ENCODE measurements at places on chromosomes 13 and 19. TPM values are rescaled to one million over a fixed set of nuclear protein-coding genes. Genes with fewer than 3 reads are reported as not detected.

Gene HCST
- 3.7 TPM for total RNA-seq

Gene SLITRK1
- not detected for total RNA-seq

Gene DACT3
- 119 TPM for total RNA-seq

DNA sequence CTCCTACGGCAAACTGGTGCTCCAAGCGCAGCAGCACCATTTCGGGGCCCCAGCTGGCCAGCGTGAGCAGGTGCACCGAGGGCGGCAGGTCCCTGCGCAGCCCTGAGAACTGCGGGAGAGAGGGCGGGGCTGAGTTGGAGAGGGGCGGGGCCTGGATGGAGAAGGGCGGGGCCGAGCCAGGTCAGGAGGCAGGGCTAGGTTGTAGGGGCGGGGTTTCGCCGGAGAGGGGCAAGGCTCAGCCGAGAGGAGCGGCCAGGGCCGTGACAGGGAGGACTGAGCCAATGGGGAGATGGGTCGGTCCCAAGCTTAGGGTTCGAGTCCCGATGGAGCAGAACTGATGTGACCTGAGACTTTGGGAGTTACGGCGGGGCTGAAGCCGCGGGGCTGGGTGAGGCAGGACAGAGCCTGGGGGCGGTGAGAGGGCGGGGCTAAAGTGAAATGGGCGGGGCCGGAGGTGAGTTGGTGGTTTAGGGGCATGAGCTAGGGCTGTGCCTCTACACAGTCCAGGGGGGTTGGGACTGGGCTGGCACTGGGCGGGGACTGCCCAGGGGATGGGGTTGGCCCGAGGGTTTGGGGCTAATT lies 19.0 kb downstream of the MAN2B1 start:
- peaks cover 18% of the 10 kb centered on the region for H3K36me3 ChIP-seq
- DNase-seq = no peak
- H3K27ac ChIP-seq = peak overlapping the region; percentile 33
- H3K4me1 ChIP-seq = peaks cover 15% of the 10 kb centered on the region
- no peaks in the 10 kb centered on the region for H3K27me3 ChIP-seq

GRCh38 chr19:19039901-19040300 lies 6.5 kb downstream of the ARMC6 start:
- no peaks in the 10 kb centered on the region for H3K27me3 ChIP-seq
- peaks cover 6% of the 10 kb centered on the region for H3K4me1 ChIP-seq
- no peak overlapping the region for H3K27ac ChIP-seq
- peaks cover 24% of the 10 kb centered on the region for H3K36me3 ChIP-seq
- DNase-seq = no peak
- H3K4me3 ChIP-seq = no peak overlapping the region

DNA sequence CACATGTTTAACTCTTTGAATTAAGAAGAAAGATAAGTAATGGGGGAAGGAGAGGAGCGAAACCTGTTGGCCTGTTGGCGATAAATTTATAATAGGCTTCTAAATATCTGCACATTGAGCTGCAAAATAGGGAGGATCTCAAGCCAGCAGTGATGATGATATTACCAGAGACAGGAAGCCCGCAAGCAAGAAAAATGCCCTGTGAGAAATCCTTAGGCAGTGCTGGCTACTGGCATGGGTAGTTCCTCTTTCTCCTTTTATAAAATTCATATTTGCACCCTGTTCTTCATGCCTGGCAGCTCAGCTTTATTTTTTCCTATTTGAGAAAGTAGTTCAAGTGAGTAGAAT lies 858 bp upstream of the USP12 start:
- H3K4me1 ChIP-seq = peaks cover 40% of the 10 kb centered on the region
- H3K27me3 ChIP-seq = no peaks in the 10 kb centered on the region
- peak overlapping the region; percentile 85 for H3K4me3 ChIP-seq
- no peaks in the 10 kb centered on the region for H3K36me3 ChIP-seq
- H3K27ac ChIP-seq = peak overlapping the region; percentile 98

DNA sequence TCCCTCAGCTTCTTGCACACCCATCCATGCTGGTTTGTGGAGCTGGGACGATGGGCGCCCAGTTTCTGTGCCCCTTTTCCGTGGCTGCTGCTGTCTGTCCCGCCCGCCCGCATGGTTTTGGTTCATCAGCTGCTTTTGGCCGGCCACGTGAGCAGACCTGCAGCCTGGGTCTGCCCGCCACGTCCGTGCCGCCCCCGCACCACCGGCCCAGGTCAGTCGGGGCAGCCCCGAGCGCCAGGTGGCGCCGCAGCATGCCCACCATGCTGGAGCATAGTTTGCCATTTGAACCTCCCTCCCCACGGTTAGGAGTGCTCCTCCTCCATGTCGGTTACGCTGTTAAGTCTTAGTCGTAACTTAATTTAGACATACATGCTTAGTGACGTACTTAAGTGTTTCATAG lies 15.3 kb upstream of the RPS15 start:
- peaks cover 38% of the 10 kb centered on the region for H3K36me3 ChIP-seq
- H3K4me3 ChIP-seq = no peak overlapping the region
- H3K27me3 ChIP-seq = no peaks in the 10 kb centered on the region
- DNase-seq = no peak
- no peak overlapping the region for H3K27ac ChIP-seq

DNA sequence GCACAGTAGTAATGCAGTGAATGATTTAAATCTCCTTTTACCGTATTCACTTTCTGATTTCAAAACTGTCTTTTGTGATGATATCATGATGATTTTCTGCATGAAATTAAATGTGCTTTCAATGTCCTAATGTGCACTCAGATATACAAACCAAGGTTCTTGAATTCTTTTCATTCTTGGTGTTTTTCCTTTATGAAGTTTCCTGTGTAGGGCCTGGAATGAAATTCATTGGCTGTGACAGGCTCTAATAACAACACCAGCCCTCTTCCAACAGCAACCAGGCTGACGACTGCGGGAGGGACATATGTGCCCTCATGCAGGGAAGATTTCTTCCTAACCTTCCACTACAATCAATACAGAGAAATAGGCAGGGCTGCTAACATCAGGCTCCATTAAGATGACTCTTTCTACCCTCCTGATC lies 1052.0 kb downstream of the DIAPH3 start:
- no peaks in the 10 kb centered on the region for H3K27me3 ChIP-seq
- H3K4me3 ChIP-seq = no peak overlapping the region
- no peak for DNase-seq
- peaks cover 8% of the 10 kb centered on the region for H3K4me1 ChIP-seq
- no peaks in the 10 kb centered on the region for H3K36me3 ChIP-seq

All from esophagus muscularis mucosa (tissue), 4 donors.